ENCODE measurements at places on chromosomes 4 and X.

DNA sequence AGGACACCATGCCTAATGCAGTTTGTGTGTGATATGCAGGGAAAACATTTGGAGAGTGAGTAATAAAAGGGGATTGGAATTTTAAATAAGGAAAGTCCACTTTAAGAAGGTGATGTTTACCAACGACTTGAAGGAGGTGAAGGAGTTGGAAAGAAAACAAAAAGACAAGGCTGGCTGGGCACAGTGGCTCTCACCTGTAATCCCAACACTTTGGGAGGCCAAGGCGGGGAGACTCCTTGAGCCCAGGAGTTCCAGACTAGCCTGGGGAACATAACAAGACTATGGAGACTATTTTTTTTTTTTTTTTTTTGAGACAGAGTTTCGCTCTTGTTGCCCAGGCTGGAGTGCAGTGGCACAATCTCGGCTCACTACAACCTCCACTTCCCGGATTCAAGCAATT is 11.0 kb downstream of the NDUFB11 start:
- H3K27me3 ChIP-seq, result no peaks in the 10 kb centered on the region
- no peak overlapping the region for H3K27ac ChIP-seq
- no peak overlapping the region for H3K4me3 ChIP-seq
- H3K4me1 ChIP-seq, result no peaks in the 10 kb centered on the region

DNA sequence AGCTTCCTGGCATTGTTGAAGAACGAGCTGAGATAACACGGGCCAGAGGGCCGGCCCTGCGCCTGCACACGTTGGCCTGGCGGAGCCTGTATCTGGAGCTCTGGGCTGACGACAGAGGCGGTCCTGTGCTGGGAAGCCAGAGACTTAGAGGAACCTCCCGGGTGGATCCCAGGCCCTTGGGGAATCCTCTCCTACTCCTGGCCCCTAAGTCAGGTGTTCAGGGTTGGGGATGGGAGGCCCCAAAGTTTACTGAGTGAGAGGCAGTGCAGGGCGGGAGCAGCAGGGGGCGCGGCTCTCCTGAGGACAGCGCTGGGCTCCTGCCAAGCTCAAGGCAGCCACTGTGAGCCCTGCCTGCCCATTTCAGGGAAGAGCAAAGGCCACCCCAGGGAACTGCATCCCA is 2.5 kb upstream of the HTRA3 start:
- H3K4me1 ChIP-seq, result no peaks in the 10 kb centered on the region
- H3K27ac ChIP-seq, result no peak overlapping the region
- no peaks in the 10 kb centered on the region for H3K27me3 ChIP-seq
- H3K4me3 ChIP-seq, result no peak overlapping the region
- DNase-seq, result no peak

DNA sequence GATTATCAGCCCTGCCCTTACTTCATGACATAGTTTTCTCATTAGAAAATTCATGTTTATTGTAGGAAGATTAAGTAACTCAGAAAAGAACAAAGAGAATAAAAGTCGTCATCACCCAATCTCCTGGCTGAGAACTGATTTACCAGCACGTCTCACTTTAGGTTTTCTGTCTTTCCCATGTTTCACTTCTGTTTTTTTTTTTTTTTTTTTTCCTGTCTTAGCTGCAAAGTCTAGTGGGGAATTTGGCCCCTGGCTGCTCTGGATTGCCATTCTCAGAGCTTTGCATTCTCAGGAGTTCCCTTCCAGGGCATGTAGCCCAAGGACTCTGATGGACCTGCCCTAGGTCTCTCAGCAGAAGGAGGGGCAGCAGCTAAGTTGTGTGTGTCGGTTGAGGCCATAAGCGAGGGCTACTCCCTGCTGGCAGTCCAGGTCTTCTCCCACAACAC is 57.8 kb downstream of the TMEM131L start:
- DNase-seq, result no peak
- H3K27me3 ChIP-seq, result no peaks in the 10 kb centered on the region
- H3K36me3 ChIP-seq, result no peaks in the 10 kb centered on the region
- H3K4me1 ChIP-seq, result peaks cover 93% of the 10 kb centered on the region
- no peak overlapping the region for H3K27ac ChIP-seq
- no peak overlapping the region for H3K4me3 ChIP-seq

DNA sequence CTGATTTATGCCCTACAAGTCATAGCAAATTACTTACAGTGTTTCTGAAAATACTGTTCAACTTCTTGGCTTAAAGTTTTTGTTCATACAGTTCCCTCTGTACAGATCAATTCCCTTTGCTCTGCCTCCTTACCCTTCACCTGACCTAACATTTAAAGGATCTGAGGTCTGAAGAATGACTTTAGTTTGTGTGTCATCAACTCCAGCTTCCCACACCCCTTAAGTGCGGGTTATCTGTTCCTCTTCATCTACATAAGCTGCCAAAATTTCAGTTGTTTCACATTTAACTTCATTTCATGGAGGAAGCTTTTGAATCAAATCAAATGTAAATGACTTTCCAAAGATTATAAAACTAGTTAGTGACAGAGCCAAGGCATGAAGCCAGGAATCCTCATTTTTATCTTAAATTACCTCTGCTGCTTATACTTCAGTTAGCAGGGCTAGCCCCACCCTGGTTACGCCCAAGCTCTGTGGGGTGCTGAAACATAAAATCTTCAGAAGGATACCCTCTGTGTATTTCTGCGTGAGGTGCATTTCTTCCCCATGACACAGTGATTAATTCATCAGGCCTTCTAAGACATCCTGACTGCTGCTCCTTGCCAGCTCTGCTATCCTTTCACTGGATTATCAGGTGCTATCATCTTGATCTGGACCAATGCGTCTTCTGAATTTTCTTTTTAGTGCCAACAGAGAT is 16.5 kb downstream of the CXCL1 start:
- DNase-seq, result no peak
- no peak overlapping the region for H3K4me3 ChIP-seq
- no peak overlapping the region for H3K27ac ChIP-seq
- no peaks in the 10 kb centered on the region for H3K27me3 ChIP-seq

GRCh38 chr4:124862261-124862660 is 149.7 kb upstream of the ANKRD50 start:
- H3K36me3 ChIP-seq, result no peaks in the 10 kb centered on the region
- no peak overlapping the region for H3K27ac ChIP-seq
- H3K4me1 ChIP-seq, result no peaks in the 10 kb centered on the region

DNA sequence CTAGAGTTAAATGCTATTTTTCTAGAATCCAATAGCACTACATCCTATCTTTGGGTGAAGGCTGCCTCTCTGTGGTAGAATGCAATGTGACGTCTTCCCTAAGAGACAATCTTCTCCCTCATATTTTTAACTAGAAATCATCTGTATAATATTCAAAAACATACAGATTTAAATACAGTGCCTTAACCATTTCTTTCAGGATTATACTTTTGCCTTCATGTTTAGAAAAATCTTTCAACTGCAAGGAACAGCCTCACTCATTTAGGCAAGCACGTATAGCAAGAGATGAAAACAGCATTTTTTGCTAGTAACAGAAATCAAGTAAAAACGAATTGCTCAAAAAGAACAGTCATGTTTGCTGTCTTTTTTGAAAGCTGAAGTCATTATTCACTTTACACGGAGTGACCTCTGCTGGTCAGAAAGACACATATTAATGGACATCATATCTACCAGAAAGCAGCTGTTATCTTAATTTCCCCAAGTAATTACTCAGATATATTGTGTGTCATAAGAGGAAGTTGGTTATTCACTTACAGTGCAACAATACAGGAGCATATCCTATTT is 422.3 kb downstream of the STPG2 start:
- no peaks in the 10 kb centered on the region for H3K36me3 ChIP-seq
- H3K27me3 ChIP-seq, result no peaks in the 10 kb centered on the region
- DNase-seq, result no peak

GRCh38 chr4:168384437-168385141 is 66.0 kb upstream of the DDX60 start:
- peaks cover 22% of the 10 kb centered on the region for H3K36me3 ChIP-seq
- H3K4me1 ChIP-seq, result no peaks in the 10 kb centered on the region
- no peak overlapping the region for H3K4me3 ChIP-seq

DNA sequence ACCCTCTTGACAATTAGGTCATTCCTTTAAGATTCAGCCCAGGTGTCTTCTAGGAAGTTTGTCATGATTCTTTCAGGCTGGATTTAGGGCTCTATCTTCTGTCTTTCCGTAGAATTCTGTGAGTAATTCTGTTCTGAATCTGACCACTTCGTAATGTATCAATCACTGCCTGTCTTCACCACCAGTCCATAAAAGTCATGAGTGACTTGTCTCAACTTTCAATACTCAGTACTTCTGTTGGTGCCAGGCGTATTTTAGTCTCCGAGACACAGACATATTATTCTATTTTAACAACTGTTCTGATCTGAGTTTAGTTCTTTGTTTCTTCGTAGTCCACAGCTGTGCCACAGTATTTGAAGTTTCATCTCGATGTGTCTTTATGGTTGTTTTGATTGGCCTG is 310.7 kb downstream of the PPARGC1A start:
- no peak overlapping the region for H3K27ac ChIP-seq
- no peaks in the 10 kb centered on the region for H3K36me3 ChIP-seq
- no peak overlapping the region for H3K4me3 ChIP-seq
- DNase-seq, result no peak
- H3K4me1 ChIP-seq, result no peaks in the 10 kb centered on the region

GRCh38 chr4:184165291-184165690 is 52.4 kb downstream of the ENPP6 start:
- H3K27me3 ChIP-seq, result peaks cover 14% of the 10 kb centered on the region
- no peak for DNase-seq
- H3K4me1 ChIP-seq, result peaks cover 5% of the 10 kb centered on the region
- H3K27ac ChIP-seq, result no peak overlapping the region
- H3K36me3 ChIP-seq, result no peaks in the 10 kb centered on the region

- DNase-seq, result no peak
- no peaks in the 10 kb centered on the region for H3K4me1 ChIP-seq
- no peaks in the 10 kb centered on the region for H3K27me3 ChIP-seq
- H3K4me3 ChIP-seq, result no peak overlapping the region
- no peak overlapping the region for H3K27ac ChIP-seq
Observed at GRCh38 chr4:139962130-139962684, 191.8 kb downstream of the MAML3 start.

Measured in CD8-positive, alpha-beta memory T cell (primary cell).